ENCODE measurements at places on chromosomes 7 and 10. TPM values are rescaled to one million over a fixed set of nuclear protein-coding genes. Genes with fewer than 3 reads are reported as not detected.

DNA sequence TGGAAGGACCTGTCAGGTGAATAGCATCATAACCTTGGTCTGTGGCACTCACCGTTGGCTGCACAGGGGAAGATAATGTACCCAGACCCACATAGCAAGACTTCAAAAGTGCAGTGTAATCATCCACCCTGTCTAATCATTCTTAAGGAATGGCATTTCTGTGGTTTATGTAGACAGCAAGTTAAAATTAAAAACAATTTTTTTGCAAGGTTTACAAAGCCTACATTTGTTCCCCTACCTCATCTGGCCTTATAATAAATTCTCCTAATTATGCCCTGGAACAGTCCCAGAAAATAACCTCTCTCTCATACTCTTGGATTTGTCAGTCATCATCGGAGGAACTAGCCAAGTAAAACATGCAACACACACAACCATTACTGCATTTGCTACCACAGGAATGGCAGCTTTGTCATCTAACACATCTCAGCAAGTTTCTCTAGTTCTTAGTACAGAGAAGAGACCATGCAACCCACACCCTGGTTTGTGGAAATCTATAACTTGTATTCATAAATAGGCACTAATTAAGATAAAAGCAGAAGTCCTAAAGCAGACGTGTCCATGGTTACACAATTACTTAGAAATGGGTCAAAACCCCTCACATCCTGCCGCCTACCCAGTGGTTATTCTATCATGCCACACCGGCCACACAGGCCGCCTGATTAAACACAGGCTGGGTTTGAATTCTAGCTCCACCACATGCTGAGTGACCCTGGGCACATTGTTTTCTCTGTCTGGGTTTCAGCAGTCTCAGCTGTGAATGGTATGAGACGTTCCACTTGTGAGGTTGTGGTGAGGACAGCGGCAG, 19.1 kb downstream of the ABLIM1 start:
- H3K4me1 ChIP-seq: no peaks in the 10 kb centered on the region
- H3K27ac ChIP-seq: no peak overlapping the region
- H3K4me3 ChIP-seq: no peak overlapping the region
- H3K27me3 ChIP-seq: no peaks in the 10 kb centered on the region
- DNase-seq: no peak

- no peaks in the 10 kb centered on the region for H3K36me3 ChIP-seq
- H3K4me1 ChIP-seq: no peaks in the 10 kb centered on the region
- H3K27me3 ChIP-seq: no peaks in the 10 kb centered on the region
- no peak overlapping the region for H3K4me3 ChIP-seq
- no peak overlapping the region for H3K27ac ChIP-seq
Measured at GRCh38 chr7:90817846-90818245, 221.7 kb downstream of the CDK14 start.

- peaks cover 11% of the 10 kb centered on the region for H3K36me3 ChIP-seq
- H3K4me1 ChIP-seq: no peaks in the 10 kb centered on the region
- no peak for DNase-seq
- no peak overlapping the region for H3K27ac ChIP-seq
Measured at GRCh38 chr7:150863946-150864345, 11.6 kb downstream of the AOC1 start.

- H3K27me3 ChIP-seq: no peaks in the 10 kb centered on the region
- no peak for DNase-seq
- H3K36me3 ChIP-seq: no peaks in the 10 kb centered on the region
- no peaks in the 10 kb centered on the region for H3K4me1 ChIP-seq
- H3K27ac ChIP-seq: no peak overlapping the region
- no peak overlapping the region for H3K4me3 ChIP-seq
Measured at GRCh38 chr10:77497748-77498147, 139.9 kb downstream of the KCNMA1 start.

DNA sequence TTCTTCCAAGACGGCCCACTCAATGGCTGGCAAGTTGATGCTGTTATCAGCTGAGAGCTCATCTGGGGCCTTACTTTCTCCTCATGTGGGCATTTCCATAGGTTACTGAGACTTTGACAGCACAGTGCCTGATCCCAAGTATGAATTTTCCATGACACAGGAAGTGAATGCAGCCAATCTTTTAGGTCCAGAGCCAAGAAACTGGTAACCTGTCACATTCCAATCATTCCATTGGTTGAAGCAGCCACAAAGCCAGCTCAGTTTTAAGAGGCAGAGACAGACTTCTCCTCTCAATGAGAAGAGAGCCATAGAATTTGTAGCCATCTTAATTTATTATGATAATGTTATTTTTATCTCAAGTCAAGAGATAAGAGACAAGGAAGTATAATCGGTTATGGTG, 775.5 kb downstream of the CNTNAP2 start:
- H3K27ac ChIP-seq: no peak overlapping the region
- H3K27me3 ChIP-seq: no peaks in the 10 kb centered on the region
- H3K4me1 ChIP-seq: no peaks in the 10 kb centered on the region
- no peak for DNase-seq
- no peaks in the 10 kb centered on the region for H3K36me3 ChIP-seq

DNA sequence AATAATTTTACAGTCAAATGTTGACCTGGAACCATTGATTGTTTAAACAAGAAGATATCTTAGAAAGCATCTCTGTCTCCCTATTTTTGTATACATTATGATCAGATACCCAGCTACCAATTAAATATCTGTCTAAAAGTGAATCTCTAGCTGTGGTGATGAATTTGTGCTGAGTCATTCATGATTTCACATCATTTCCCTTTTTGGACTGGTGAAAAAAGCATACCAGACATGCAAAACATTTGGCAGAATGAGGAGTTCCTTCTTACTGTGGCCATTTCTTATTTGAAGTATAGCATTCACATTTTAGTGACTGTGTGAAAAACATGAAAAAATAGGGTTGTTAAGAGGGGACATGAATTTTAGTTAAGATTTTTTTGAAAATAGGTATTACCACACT, 98.0 kb upstream of the GATA3 start:
- no peak overlapping the region for H3K4me3 ChIP-seq
- no peak overlapping the region for H3K27ac ChIP-seq
- no peak for DNase-seq
- H3K27me3 ChIP-seq: no peaks in the 10 kb centered on the region
- no peaks in the 10 kb centered on the region for H3K36me3 ChIP-seq

- no peaks in the 10 kb centered on the region for H3K4me1 ChIP-seq
- DNase-seq: no peak
- no peak overlapping the region for H3K4me3 ChIP-seq
Measured at GRCh38 chr10:48926255-48926654, 13.4 kb downstream of the LRRC18 start.

DNA sequence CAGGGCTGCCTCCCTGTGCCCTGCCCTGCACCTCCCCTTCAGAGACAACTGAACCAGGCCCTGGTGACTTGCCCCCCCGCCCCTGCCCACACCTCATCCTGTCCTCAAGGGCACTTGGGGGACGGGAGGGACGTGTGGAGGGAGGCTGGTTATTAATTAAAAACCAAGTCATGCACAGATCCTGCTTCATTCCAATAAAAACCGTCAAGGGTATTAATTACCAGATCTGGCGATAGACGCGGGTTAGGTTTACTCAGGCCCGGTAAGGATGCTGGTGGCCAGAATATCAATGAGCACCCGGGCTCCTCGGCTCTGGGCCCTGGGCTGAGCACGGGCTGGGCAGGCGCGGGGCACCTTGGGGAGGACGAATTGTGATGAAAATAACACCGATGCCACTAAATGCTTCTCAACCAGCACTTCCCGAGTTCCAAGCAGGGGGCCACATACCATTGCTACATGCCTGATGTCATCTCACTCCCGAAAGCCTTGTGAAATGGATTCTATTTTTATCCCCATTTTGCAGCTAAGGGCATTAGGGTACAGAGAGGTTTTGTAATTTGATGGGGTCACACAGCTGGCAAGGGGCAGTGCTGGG, 24.5 kb upstream of the GTF2IRD1 start:
- no peaks in the 10 kb centered on the region for H3K27me3 ChIP-seq
- DNase-seq: no peak
- no peaks in the 10 kb centered on the region for H3K36me3 ChIP-seq
- no peaks in the 10 kb centered on the region for H3K4me1 ChIP-seq
- no peak overlapping the region for H3K27ac ChIP-seq

KLLN gene
- total RNA-seq: 0.83 TPM

TRPV6 gene
- 0.19 TPM for total RNA-seq

JAKMIP3 gene
- 0.27 TPM for total RNA-seq

Measured in Peyer's patch (tissue), 4 donors.